ENCODE measurements at places on chromosomes 6 and 20.
A peak's percentile ranks its signal among the peaks of the same experiment; 100 is the strongest.

- no peak for DNase-seq
Observed at GRCh38 chr20:688809-689212, 13.2 kb upstream of the SCRT2 start.

DNA sequence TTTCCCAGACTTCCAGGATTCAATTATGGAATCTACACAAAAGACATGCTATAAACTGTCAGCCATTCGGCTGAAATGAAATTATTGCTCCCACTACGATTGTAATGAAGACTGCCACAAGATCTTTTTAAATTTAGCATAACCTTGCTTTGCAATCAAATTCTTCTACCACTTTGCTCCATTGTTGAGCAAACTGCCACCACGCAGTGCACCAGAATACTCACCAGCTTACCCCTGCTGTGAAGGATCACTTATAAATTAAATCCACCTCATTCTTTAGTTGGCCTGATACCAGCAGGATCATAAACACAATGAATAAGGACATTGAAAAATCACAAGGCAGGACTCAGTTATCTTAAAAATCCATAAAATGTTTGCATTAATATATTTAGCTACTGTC, 151.8 kb upstream of the PRND start:
- DNase-seq = no peak

DNA sequence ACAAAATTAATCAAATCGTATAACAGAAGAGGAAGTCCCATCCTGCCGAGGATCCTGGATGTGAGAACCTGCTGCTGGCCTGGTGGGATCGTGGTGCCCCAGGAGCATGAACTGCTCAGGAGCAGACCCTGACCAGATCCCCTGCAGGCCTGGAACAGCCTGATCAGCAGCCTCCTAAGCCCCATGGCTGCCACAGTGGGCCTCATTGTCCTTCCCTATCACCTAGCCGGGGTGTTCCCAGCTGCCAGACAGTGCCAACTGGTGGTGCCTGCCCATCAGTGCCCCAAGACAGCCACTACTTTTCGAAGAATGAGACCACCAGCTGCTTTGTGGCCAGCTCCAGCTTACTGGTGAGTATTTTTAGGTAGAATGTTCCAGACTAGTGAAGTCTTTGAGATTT, 19.6 kb upstream of the MAS1L start:
- no peak for DNase-seq

GRCh38 chr20:32493356-32493755, 91.8 kb downstream of the NOL4L start:
- DNase-seq = no peak

DNA sequence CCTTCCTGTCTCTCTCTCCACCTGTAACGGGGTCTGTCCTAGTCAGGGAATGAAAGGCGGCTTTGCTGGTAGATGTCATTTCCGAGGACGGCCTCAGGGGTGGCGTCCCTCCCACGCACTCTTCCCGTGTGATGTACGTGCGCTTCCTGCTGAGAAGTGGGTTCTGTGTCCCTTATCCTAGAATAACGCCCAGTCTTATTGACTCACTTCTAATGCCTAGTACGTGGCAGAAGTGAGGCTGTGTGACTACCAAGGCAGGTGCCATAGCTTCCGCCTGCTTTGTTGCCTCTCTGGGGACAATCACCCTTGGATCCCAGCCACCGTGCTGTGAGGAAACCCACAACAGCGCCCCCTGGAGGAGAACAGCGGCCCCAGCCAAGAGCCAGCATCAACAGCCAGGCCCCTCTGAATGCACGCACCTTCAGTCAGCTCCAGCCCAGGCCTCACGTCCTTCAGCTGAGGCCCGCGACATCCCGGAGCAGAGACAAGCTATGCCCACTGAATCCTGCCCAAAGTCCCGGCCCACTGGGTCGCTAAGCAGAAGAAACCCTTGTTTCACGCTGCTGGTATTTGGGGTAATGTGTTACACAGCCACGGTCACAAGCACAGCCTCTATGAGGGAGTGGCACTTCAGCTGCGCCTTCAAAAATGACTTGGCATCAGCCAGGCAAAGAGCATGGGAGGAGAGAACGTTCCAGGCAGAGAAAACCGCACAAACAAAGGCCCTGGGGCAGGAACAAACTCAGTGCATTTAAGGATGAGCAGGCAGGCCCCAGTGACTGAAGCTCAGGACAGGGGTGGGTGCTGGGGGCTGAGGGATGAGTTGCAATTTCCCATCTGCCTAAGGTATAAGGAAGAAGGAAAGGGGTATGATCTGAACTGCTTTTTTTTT, 224.2 kb downstream of the NFATC2 start:
- DNase-seq = peak; percentile 7

DNA sequence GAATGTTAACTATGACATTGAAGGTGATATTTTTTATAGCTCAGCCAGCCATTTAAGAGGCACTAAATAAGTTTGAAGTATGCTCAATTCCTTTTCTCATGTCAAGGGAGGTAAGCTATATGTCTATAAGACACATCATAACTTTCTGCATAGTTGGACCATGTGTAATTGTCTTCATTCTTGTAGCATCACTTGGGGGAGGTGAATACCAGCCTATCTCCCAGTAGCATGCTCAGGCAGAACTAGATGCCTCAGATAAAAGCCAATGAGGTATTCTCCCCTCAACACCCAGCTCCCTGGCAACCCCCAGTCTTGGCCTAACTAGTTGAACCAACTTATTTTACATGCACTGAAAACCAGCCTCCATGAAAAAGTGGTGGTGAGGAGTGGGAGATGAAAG, 158.3 kb upstream of the JAG1 start:
- no peak for DNase-seq

DNA sequence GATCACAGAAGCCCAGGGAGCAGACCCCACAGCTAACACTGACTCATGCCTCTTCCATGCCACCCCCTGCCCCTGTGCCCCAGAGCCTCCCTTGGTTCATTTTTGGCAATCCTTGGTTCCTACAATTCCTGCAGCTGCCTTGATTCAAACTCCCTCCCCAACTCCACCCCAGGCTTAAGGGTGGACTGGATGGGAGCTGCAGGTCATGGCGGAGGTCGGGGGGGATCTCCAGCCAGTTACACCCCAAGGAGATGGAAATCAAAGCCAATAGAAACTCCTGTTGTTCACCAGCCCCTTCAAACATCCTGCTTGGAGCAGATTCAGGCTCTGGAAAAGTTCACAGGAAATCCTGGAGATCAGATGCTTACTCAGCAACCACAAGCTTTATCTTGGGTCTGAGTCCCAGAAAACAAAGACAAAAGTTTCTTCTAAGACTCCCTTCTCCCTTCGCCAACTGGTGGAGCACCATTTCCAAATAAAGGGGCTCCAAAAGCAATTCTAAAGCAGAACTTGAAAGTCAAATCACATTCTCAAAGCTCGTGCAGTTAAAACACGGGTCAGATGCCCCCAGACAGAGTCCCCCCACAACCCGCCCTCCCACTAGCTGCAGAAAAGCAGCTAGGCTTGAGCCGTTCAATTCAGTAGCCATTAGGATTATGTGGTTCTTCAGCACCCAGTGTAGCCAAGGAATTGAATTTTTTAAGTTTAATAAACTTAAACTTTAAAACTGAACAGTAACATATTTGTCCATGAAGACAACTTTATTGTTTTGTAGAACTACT, 149.5 kb downstream of the ANKRD60 start:
- DNase-seq = no peak

GRCh38 chr6:14192216-14192788, 74.7 kb downstream of the CD83 start:
- DNase-seq = no peak

GRCh38 chr6:33996120-33996475, 149.8 kb downstream of the GRM4 start:
- DNase-seq = no peak

DNA sequence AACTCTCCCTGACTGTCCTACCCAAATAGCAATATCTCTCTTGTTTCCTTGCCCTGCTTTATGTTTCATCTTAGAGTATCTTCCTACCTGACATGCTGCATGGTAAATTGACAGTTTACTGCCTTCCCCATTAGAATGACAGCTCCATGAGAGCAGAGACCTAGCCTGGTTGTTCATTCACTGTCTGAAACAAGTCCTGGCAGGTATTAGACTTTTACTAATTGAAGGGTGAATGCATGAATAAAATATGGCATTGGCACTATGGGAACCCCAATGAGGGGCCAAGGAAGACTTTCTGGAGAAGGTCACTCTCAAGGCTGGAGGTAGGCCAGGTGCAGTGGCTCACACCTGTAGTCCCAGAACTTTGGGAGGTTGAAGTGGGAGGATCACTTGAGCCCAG, 3.8 kb upstream of the CITED2 start:
- DNase-seq = no peak

Measured in Jurkat, Clone E6-1 (cell line).